Activated T-cell treated with anti-CD3 and anti-CD28 coated beads for 48 hours (primary cell): ENCODE measurements at places on chromosomes 2 and 18.

DNA sequence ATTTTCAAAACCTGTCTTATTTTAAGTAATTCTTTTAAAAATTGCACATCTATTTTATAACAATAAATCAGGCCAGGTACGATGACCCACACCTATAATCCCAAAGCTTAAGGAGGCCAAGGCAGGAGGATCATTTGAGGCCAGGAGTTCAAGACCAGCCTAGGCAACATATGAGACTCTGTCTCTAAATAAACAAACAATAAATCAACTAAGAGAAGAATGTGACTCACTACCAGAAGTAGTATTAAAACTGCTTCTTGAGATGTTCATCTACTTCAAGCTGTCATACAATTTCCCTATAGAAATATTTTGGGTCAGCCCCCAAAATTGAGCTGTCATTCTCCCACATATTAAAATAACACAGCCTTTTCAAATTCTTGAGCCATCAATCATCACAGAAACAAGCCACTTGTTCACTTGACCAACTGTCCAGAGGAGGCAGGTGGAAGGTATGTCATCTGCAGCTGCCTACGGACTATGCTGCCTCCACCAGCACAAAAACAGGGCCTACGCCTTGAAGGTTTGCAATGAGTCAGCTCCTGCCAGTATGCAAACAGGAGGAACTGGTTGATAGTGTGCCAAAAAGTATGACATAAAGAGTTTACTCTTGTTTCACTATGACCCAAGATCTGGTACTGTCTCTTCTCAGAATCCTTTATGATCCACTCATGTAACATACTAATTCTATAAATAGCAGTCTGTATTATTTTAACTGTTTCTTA, 33.6 kb downstream of the KIDINS220 start:
- peak; percentile 33 for DNase-seq

GRCh38 chr2:157785866-157786662, 90.1 kb downstream of the ACVR1 start:
- DNase-seq: no peak

DNA sequence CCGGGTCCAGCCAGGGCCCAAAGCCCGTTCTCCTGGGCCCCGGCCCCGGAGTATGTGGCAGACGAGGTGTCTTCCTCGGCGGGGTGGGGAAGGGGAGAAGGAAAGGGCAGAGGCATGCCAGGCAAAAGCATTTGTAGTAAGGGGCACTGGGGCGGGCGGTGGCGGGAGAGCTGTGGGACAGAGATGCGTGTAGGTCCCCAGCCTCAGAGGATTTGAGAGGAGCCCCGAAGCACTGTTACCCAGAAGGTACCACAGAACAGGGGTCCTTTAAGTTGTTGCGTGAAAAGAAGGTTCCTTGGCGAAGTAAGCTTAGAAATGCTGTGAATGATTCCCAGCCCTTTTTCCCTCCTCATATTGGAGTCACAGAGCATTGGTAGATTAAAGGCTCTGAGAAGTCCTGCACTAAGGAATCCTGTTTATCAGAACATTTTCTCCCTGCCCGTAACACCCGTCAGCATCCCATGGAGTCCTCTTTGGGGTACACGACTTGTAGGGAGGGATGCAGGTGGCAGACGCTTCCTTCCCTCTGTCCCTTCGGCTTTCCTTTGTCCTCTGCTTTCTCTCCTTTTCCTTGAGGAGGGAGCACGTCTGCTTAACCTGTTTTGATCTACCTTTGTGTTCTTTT, 12.5 kb downstream of the GAREM2 start:
- DNase-seq: no peak

DNA sequence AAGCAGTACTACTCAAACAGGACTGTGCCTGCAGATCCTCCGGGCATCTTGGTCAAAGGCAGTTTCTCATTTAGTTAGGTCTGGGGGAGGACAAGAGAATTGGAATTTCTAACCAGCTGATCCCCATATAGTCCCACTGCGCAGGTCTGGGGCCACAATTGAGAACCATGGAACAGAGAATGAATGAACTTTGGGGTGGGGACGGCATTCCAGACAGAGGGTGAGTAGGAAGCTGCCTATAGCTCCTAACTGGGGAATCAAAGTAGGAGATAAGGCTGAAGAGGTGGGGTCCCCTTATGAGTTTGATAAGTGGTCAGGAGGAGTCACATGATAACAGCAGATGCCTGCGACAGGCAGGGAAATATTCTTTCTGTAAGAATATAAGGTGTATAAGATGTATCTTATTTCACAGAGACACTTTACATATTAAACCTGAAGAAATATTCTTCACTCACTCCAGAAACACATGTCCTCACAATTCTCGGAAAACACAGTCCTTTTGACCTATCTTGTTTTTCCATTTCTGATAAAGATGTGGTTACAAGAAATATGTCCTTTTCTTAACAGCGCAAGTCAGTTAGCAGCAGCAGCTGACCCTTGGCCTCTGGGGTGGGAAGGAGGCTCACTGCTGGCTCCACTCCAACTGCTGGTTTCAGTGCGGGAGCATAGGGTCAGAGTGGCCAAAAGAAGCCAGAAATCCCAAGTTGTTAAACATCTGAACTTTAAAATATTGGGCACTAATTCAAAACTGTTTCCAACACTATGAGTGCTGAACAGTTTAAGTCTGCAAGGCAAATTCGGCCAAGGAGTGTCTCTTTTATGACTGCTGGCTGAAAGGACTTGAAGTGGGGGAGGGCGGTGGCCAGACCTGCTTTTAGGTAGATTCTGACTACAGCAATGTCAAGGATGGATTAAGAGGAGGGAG, 12.6 kb upstream of the TMEM214 start:
- DNase-seq: no peak

DNA sequence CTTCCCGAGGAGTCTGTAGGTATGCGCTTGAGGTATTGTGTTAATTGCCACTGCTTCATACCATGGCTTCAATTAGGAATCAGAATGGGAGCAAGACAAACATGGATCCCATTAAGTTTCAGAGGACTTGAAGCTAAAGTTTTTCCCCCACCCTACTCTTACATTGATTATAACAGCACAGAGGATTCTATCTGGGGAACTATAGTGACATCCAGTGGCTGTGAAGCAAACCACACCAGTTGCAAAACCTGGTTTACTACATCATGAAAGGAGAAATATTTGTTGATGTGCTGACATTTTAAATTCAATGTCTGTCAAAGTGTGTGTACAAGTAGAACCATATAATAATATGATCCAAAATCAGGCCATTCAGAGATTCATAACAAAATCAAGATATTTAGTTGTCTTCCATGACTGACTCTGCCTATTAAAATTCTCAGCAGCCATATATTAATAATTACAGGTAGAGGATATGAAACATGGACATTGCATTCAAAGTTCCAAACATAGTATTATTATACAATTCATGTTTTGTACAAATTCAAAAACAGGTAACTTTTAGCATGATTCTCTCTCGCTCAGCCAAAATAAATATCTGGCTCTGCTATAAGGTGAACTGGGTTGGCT, 82.9 kb downstream of the GRB14 start:
- no peak for DNase-seq

DNA sequence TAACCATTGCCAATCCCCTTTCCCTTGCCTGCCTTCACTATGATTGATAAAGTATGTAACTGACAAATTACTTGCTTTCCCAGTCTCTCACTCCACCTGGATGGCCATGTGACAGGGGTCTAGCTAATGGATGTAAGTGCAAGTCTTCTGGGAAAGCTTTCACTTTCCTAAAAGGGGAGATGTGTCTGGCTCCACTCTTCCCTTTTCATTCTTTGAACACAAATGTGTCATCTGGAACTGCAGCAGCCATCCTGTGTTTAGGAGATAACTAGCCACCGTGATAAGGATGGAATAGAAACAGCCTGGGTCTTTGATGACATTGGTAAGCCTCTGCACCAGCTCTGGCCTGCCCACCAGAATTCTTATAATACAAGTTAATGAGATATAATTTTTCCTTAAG, 38.2 kb downstream of the SNRPD1 start:
- no peak for DNase-seq

DNA sequence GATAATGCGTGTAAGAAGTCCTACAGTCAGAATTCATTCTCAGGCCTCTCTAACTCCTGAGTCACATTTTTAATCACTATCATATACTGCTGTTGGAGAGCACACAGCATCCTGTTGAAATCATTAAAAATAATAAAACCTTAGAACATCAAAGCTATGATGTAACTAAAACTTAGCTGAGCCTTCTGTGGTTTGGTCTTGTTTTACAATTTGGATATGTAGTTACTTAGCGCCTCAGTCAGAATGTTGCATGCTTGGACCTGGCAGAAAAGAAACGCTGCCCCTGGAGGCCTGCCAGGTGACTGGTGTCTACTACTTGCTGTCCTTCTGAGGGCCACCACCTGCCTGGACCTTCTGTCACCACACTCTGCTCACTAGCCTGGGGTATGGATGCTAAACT, 261.1 kb upstream of the RASGRP3 start:
- DNase-seq: no peak

GRCh38 chr2:174014699-174015070, 49.5 kb upstream of the SP3 start:
- DNase-seq: no peak
